Progenitor cell of endocrine pancreas (in vitro differentiated cells): ENCODE measurements at places on chromosomes 7 and 10.

- no peak overlapping the region for H3K4me3 ChIP-seq
- H3K36me3 ChIP-seq: no peaks in the 10 kb centered on the region
- peaks cover 5% of the 10 kb centered on the region for H3K4me1 ChIP-seq
- H3K27ac ChIP-seq: no peak overlapping the region
- no peak for DNase-seq
Observed at GRCh38 chr7:43117095-43117494, 4.6 kb downstream of the HECW1 start.

- H3K27ac ChIP-seq: no peak overlapping the region
- peaks cover 6% of the 10 kb centered on the region for H3K4me1 ChIP-seq
Observed at GRCh38 chr7:7614018-7614741, 26.4 kb upstream of the UMAD1 start.

- no peak overlapping the region for H3K4me3 ChIP-seq
- H3K27ac ChIP-seq: no peak overlapping the region
- DNase-seq: no peak
- no peaks in the 10 kb centered on the region for H3K4me1 ChIP-seq
Observed at GRCh38 chr7:93054975-93055374, 62.8 kb downstream of the SAMD9 start.

DNA sequence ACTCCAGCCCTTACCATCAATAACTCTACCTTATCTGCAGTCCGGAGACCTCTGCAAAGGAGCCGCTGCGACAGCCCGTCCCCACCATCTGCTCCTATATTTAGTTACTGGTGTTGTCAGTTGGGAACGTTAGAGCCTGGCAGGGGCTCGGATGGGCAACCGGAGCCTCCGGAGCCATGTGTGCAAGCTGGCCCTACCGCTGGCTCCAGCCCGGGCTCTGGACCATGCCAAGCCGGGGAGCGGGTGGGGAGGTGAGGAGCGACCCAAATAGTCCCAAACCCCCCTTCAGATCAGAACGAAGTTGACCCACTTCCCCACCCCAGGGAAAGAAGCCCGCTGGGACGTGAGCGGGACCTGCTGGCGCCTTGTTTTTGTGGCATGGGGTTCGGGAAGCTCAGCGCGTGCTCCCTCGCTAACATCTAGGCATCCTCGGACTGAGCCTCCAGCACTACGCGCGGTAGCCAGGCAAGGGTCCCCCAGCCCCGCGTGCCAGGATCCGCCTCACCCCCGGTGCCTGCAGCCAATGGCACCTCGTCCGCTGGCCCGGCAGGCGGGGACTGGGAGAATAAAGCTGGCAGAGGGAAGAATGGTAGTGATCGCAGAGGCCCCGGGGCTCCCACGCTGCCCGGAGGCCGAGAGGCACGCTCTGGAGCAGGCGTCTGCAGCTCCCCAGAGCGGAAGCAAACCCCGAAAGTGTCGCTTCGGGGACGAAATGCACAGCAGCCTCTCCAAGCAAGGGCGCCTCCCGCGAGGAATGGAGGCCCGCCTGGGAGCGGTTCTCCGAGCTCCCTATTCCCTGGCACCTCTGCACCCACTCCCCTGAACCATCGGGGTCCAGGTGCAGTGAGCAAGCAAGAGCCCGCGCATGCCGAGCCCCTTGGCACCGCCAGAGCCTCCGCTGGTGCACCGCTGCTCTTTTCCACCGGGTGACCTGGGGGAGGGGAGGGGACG lies 679 bp downstream of the LRRC20 start:
- H3K27ac ChIP-seq: peak overlapping the region; percentile 92
- H3K4me1 ChIP-seq: peaks cover 23% of the 10 kb centered on the region
- DNase-seq: peak; percentile 35
- H3K4me3 ChIP-seq: peak overlapping the region; percentile 86

- H3K36me3 ChIP-seq: peaks cover 4% of the 10 kb centered on the region
- H3K27me3 ChIP-seq: no peaks in the 10 kb centered on the region
- DNase-seq: no peak
- no peak overlapping the region for H3K27ac ChIP-seq
Observed at GRCh38 chr7:1563981-1564602, 5.7 kb downstream of the PSMG3 start.

DNA sequence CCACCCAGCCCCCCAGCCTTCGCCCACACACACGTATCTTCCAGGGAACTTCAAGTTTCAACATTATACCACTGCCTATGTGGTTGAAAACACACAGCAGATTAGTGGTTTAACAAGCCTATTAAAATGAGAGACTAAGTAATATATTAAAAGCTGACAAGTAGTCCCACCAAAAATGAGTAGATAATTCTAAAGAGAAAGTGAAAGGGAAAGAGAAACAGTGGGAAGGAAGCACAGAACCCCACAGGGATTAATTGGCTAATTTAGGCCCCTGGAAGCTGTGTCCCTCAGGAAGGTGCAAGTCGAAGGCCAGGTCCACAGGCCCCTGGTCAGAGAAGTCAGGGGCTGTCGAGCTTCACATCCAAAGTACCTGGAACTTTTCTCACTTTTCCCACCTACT lies 210.5 kb upstream of the YAE1 start:
- no peak overlapping the region for H3K27ac ChIP-seq
- no peak for DNase-seq
- peaks cover 13% of the 10 kb centered on the region for H3K4me1 ChIP-seq
- H3K27me3 ChIP-seq: no peaks in the 10 kb centered on the region

GRCh38 chr7:16914771-16915170 lies 33.0 kb upstream of the AGR3 start:
- peaks cover 11% of the 10 kb centered on the region for H3K4me1 ChIP-seq
- no peak overlapping the region for H3K27ac ChIP-seq
- no peak for DNase-seq

DNA sequence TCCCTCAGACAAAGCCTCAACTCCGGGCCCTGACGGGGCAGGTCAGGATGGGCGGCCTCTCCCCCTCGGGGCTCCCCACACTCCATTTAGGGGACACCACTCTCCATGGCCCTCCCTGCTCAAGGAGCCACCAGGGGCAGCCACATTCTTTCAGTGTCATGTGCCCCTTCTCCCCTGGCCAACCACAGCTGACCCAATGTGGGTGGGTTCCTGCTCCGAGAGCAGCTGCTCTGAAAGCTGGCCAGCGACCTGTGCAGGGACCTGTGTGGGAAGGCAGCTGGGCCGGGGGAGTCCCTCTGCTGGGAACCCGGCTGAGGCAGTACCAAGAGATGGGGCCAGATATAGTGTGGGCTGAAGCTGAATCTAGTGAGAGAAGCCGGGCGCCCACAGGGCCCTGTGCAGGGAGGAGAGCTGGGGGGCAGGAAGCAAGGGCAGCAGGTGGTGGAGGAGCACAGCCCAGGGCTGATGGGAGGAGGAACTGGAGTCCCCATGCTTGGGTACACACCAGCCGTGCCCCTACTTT lies 40.6 kb upstream of the NPFFR1 start:
- H3K4me3 ChIP-seq: no peak overlapping the region
- H3K27ac ChIP-seq: no peak overlapping the region
- H3K27me3 ChIP-seq: no peaks in the 10 kb centered on the region
- peaks cover 10% of the 10 kb centered on the region for H3K4me1 ChIP-seq
- no peaks in the 10 kb centered on the region for H3K36me3 ChIP-seq
